ENCODE measurements at places on chromosomes 3 and 15. TPM values are rescaled to one million over a fixed set of nuclear protein-coding genes. Genes with fewer than 3 reads are reported as not detected.

Gene NSUN3
- total RNA-seq, result 5.4 TPM

DNA sequence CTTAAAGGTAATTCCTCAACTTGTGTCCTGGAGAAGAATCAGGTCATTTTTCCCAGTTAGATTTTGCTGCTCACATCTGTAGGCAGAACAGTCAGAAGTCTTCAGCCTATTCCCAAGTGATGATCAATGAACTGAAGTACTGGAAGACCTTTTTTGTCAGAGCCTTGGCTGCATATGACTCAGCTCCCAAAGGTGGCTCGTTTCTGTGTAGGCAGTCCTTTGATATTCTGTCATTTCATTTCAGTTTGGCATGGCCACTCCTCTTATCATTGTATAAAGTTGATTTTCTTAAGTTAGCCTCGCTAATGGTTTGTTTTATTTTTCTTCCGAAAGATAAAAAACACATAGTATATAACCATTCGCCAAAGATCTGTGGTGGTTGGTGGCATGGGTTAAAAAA lies 90.7 kb downstream of the KLHL25 start:
- no peaks in the 10 kb centered on the region for H3K4me1 ChIP-seq
- no peak for DNase-seq
- H3K36me3 ChIP-seq, result no peaks in the 10 kb centered on the region
- no peak overlapping the region for H3K4me3 ChIP-seq

- no peaks in the 10 kb centered on the region for H3K36me3 ChIP-seq
- 0 out of 3 replicates have a peak overlapping the region, but pooled peaks have one; percentile 22 for H3K27ac ChIP-seq
- no peaks in the 10 kb centered on the region for H3K4me1 ChIP-seq
- H3K27me3 ChIP-seq, result no peaks in the 10 kb centered on the region
- DNase-seq, result no peak
Observed at GRCh38 chr3:178618197-178618596, 82.0 kb downstream of the KCNMB2 start.

GRCh38 chr3:101527906-101528305 lies 14.9 kb upstream of the SENP7 start:
- no peak overlapping the region for H3K4me3 ChIP-seq
- no peak for DNase-seq
- H3K27me3 ChIP-seq, result no peaks in the 10 kb centered on the region
- H3K4me1 ChIP-seq, result peaks cover 10% of the 10 kb centered on the region
- H3K27ac ChIP-seq, result no peak overlapping the region
- no peaks in the 10 kb centered on the region for H3K36me3 ChIP-seq

- H3K4me3 ChIP-seq, result no peak overlapping the region
- DNase-seq, result no peak
- H3K36me3 ChIP-seq, result no peaks in the 10 kb centered on the region
- H3K4me1 ChIP-seq, result no peaks in the 10 kb centered on the region
Observed at GRCh38 chr3:182485301-182485700, 308.0 kb upstream of the ATP11B start.

- no peak overlapping the region for H3K4me3 ChIP-seq
- H3K27me3 ChIP-seq, result no peaks in the 10 kb centered on the region
- DNase-seq, result no peak
- H3K27ac ChIP-seq, result no peak overlapping the region
- no peaks in the 10 kb centered on the region for H3K36me3 ChIP-seq
Observed at GRCh38 chr15:49675041-49675440, 54.2 kb downstream of the DTWD1 start.

Gene CSPG4
- total RNA-seq, result 0.07 TPM

Gene ATP13A5
- total RNA-seq, result not detected

DNA sequence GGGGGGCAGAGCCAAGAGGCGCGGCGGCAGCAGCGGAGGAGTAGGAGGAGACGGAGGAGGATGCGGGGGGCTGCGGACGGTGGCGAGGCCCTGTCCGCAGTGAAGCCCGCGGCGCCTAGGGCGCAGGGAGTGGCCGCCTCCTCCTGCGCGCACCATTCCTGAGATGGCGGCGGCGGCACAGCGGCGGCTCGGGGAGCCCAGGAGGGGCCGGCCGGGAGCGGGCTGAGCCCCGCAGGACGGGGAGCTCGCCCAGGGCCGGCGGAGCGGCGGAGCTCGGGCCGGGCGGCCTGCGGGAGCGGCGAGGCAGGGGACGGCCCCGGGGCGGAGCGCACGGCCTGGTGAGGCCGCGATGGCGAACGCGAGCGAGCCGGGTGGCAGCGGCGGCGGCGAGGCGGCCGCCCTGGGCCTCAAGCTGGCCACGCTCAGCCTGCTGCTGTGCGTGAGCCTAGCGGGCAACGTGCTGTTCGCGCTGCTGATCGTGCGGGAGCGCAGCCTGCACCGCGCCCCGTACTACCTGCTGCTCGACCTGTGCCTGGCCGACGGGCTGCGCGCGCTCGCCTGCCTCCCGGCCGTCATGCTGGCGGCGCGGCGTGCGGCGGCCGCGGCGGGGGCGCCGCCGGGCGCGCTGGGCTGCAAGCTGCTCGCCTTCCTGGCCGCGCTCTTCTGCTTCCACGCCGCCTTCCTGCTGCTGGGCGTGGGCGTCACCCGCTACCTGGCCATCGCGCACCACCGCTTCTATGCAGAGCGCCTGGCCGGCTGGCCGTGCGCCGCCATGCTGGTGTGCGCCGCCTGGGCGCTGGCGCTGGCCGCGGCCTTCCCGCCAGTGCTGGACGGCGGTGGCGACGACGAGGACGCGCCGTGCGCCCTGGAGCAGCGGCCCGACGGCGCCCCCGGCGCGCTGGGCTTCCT lies at the start of gene GPR27:
Gene GPR27, plus strand, starts transcription at position 155 of the 909 bp plus-strand sequence. Its CDS starts 195 bp downstream, at position 350.
- H3K36me3 ChIP-seq, result no peaks in the 10 kb centered on the region
- no peak for DNase-seq
- no peak within 1 kb of the TSS for H3K27ac ChIP-seq
- H3K27me3 ChIP-seq, result peaks cover 5% of the 10 kb centered on the region
- H3K4me1 ChIP-seq, result no peaks in the 10 kb centered on the region
- H3K4me3 ChIP-seq, result no peak within 1 kb of the TSS

- DNase-seq, result no peak
- no peaks in the 10 kb centered on the region for H3K36me3 ChIP-seq
- H3K4me1 ChIP-seq, result no peaks in the 10 kb centered on the region
- peaks cover 23% of the 10 kb centered on the region for H3K27me3 ChIP-seq
Observed at GRCh38 chr3:16439163-16439847, 74.2 kb downstream of the RFTN1 start.
